ENCODE measurements at places on chromosomes 1 and 21.

- no peak for DNase-seq
Measured at GRCh38 chr1:66351913-66352312, 182.0 kb upstream of the SGIP1 start.

DNA sequence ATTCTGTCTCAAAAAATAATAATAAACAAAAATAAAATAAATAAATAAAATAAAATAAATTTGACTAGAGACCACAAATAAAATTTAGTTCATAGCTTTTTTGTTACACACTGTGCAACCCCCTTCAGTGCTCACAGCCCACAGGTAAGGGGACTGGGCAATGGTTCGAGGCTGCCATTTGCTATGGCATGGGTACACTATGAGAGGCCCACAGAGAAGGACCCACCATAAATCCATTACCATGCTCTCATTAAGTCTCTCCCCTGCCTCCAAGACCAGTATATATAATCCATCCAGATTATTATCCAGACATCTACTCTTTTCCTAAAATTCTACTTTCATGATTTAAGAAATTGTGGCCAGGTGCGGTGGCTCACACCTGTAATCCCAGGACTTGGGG lies 8.7 kb upstream of the RIT1 start:
- DNase-seq: no peak

- DNase-seq: no peak
Measured at GRCh38 chr1:112342558-112342957, 53.5 kb upstream of the CTTNBP2NL start.

DNA sequence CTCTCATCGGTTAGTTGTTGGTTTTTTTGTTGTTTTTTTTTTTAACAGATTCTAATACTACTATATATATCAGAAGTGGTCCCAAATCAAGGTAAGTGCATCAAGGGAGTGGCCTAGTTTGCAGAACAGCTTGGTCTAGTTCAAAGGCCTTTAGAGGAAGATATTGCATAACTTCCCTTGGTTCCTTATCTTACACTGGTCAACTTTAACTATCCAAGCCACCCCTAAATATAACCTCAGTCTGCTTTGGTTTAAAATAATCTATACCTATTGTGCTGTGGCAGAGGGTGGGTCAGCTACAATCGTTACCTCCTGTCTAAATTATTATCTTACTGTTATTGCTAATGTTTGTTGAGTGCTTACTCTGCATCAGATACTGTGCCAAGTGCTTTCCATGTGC lies 6.9 kb downstream of the S100A12 start:
- DNase-seq: no peak

Measured in A673 (cell line).